Activated CD4-positive, alpha-beta T cell treated with anti-CD3 and anti-CD28 coated beads, Interleukin-2, amount 50 U/mL, for 48 hours (primary cell): ENCODE measurements at places on chromosomes 16 and 17.

DNA sequence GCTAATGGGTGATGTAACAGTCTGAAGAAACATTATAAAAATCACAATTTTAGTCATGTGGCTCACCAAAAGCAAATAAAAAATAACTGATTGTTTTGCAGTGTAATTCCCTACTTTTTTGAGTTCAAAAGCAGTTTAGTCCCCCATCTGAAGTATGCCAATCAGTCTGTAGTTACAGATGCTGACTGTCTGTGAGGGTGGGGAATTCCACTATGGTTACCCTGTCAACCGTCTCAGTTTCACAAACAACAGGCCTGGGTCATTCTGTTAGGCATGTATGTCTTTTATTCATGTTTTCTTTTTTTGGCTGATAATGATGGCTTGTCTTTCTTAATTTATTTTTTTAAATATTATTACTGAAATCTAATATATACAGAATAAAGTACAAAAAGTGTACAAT is 69.3 kb downstream of the STXBP4 start:
- peak; percentile 4 for DNase-seq

DNA sequence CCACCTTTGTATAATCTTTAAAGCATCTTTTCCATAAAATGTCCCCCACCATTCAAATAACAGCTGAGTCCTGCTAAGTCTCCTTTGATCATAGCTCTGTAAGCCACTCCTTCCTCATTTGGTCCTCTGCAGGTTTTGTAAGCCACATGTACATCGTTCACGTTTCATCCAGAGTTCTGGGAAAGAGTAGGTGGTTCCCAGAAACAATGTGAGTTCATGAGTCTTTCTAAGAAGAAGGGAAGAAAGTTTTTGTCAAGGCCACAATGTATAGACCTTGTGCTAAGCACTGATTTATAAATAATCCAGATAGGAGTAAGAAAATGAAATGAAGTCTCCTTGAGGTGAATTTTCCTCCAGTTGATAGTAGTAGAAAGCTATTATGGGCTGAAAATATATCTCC is 8.7 kb upstream of the ANKS4B start:
- DNase-seq: no peak

DNA sequence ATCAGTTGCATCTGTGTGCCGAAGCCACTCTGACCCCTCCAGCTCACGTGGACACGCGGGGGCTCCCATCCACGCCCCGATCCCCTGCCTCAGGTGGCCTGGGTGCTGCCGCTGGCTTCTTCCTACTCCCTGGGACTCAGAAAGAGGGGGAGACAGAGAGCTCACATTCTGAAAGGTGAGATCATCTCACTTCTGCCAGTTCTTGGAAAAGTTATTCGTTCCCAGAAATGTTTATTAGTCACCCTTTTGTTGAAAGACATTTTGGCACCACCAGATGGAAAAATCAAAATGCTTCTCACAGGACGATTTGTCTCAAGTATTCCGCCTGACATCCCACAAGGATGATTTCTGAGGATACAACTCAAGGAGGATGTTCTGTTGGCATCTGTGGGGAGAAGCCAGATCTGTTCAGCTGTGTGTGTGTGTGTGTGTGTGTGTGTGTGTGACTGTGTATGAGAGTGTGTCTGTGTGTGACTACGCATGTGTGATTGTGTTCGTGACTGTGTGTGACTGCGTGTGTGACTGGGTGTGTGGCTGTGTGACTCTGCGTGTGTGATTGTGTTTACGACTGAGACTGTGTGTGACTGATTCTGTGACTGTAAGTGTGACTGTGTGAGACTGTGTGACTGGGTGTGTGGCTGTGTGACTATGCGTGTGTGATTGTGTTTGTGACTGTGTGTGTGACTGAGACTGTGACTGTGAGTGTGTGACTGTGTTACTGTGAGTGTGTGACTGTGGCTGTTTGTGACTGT is 207.3 kb downstream of the NTN1 start:
- no peak for DNase-seq

DNA sequence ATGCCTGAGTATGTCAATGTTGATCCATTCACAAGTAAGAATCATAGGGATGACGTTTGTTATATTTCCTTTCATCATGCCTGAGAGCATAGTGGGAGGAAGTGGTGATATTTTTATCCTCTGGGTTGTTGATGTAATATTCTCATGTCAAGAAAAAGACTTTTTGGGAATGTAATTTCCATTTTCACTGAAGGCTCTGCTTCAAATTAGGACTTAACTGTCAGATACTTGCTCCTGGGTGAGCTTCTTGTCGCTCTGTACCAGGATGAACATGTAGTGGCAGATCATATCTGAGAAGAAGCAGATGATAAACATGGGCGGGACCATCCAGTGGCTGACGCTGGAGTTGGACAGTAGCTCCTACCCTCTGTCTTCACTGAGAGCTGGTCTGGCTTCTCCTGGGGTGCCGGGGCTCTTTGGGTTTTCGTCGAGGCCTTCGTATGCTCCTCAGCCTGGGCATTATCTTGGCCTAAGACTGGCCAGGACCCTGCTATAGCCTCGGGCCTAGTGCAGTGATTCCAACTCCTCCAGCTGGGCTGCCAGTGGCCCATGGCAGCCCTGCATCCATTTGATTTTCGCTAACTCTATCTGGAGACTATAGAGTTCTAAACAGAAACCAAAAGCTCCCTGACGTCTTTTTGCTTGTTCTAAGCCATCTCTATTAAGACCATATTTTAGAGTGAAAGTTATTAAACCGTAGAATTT is 19.7 kb downstream of the CYB5B start:
- DNase-seq: peak; percentile 22

DNA sequence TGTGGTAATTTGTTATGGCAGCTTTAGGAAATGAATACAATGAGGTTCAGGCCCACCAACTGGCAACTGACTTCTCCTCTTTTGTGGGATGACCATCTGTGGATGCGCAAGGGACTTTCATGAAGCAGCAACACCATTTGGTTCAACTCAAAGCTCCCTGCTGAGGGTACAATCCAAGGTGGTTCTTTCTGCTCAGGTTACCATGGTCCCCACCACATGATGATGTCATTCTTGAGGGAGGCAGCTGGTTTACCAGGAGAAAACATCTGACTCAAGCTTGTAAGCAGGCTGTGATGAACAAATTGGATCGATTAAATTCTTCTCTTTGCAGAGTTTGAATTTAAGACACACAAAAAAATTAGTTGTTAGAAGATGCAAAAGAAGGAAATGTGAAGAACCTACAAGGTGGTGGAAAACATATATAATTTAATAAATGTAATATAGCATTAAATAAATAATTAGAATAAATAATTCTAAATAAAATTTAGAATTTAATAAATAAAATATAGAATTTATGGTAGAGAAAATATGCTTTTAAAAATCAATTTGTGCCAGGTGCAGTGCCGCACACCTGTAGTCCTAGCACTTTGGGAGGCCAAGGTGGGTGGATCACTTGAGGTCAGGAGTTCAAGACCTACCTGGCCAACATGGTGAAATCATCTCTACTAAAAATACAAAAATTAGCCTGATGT is 67.6 kb upstream of the ANKFN1 start:
- no peak for DNase-seq

DNA sequence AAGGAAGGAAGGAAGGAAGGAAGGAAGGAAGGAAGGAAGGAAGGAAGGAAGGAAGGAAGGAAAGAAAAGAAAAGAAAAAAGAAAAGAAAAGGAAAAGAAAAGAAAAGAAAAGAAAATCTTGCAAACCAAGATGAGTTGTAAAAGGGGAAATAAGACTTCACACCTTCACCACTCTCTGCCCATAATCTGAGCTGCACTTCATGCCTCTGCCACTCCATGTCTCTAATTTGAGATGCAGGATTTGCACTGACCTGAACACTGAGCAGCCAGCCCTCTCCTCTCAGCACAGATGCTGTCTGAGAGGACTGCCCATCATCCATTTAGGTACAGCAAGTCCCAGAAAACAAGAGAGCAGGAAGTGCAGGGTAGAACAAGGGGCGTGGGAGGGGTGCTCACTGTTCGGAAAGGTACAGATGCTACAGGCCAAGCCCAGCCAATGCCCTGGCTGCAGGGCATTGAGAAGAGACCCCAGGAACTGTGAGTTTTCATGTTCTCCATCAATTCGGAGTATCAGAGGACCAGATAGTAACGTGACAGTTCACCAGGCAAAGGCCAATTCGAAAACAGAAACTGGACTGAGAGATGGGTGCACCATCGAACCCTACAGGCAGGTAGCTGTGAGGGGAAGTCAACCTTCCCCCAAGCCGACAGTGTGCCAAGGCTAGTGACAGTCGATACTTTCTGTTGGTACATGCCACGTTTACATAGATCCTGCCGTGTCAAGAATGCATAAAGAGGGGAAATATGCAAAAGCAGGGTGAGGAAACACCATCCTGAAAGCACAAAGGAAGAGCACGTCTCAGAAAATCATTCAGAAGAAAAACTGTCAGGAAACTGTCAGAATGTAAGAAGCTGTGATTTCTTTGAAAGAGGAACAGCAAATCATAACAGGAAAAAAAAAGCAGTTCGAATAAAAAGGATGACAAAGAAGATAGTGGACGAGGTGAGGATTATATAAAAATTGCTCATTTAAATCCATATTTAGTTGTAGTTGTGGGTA is 142.0 kb upstream of the RCVRN start:
- DNase-seq: no peak

DNA sequence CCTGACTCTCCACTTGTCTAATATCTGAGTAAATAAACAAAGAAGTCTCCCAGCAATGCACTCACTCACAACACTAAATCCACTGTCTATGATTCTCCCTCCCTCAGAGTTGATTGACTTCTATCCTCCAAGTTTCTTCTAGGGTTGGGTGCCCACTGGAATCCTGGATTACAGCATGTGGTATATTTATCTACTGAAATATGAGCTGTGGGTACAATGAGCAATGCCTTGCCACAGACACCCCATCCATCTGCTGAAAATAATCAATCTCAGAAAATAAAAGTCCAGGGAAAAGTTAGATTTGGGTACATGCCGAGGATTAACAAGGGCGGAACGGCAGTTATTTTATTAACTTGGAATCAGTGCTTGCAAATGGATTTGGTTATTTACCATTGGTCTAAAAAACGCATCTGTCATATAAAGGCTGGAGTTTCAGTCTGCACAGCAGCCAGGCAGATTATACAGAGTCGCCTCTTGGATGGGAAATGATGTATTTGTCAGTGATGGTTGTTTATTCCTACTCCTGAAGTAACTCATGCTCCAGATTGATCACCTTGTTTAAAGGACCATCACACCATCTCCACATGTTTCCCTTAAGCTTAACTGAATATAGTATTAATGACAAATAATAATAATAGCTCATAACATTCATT is 193.9 kb upstream of the SOX9 start:
- DNase-seq: no peak

DNA sequence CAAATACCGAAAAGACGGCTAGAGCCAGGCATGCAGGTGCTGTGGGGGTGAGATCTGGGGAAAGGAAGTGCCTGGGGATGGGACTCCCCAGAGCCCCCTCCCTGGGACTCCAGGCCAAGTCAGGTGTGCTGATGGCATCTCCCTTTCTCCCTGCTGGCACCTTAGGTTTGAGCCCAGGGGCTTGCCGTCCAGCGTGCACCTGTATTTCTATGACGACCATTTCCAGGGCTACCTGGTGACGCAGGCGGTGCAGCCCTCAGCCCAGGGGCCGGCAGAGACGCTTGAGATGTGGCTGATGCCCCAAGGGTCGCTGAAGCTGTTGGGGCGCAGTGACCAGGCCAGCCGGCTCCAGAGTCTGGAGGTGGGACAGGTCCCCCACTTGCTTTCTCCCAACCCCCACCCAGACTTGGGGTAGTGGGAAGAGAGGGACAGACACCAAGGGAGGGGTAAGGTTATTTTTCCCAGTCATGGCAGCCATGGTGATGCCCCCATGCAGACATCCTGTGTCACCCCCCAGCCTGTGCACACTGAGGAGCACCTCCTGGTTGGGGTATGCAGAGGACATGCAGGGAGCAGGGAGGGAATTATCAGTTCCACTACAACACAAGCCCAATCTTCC is 11.1 kb downstream of the XYLT2 start:
- no peak for DNase-seq

- DNase-seq: no peak
These were observed 13.1 kb downstream of the MBTPS1 start for GRCh38 chr16:84103678-84104077.

GRCh38 chr16:82136956-82137821 is 32.8 kb downstream of the MPHOSPH6 start:
- no peak for DNase-seq

DNA sequence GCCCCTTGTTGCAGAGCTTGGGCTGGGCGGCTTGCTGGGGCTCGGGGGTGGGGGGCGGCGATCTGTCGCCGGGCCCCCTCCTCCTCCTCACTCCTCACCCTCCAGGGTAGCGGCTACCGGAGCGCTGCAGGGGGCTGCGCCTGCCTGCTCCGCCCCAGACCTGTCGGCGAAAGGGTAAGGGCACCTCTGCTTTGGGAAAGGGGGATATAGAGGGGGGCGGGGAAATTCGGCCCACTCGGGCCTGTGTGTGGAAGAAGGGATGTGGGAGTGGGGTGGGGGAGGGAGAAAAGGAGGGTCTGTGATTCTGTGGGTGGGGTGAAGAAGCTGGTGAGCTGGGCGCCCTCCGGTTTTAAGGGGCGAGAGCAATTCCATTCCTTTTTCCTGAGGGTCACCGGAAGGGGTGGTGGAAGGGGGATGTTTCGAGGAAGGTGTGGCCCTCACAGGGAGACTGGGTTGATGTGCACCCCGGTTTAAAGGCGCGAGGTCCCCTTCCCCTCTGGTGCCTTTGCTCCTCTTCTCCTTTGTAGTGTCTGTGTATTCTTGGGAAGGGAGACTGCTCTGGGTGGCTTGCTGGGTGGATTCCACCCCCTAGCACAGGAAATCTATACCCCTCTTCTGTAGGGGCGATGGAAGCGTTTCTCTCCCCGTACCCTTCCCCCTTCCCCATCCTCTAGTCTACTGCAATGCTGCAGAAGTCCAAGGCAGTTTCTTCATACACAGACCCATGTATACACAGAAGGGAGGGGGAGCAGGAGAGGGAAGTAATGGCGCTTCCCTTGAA is 878 bp downstream of the TAOK1 start:
- DNase-seq: peak; percentile 21

DNA sequence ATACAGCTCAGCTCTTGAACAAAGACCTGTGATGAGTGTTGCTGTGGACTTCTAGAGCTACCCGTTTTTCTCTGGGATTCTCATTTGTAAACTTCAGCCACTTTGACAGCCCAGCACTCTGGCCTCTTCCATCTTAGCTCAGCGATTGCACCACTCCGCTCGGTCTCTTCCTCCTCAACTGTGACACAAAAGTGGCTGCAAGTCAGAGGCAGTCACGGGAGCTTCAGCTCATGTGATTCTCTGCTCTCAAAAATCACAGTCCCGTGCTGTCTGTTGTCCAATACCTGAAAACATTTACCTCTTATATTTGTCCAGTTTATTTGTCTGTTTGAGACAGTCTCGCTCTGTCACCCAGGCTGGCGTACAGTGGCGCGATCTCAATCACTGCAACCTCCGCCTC is 75.7 kb upstream of the DNAH17 start:
- DNase-seq: no peak

DNA sequence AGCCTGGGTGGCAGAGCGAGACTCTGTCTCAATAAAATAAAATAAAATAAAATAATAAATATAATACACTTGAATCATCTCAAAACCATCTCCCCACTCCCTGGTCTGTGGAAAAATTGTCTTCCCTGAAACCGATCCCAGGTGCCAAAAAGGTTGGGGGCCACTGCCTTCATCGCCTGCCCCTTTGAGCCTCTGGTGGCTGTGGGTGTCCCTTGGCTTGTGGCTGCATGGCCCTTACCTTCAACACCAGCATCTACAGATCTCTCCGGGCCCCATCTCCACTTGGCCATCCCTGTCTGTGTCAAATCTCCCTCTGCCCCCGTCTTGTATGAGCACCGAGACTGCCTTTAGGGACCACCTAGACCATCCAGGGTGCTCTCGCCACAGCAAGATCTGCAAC is 177.3 kb downstream of the SEC14L1 start:
- DNase-seq: no peak
